ENCODE measurements at places on chromosomes 16 and 17. TPM values are rescaled to one million over a fixed set of nuclear protein-coding genes. Genes with fewer than 3 reads are reported as not detected.

- no peaks in the 10 kb centered on the region for H3K36me3 ChIP-seq
- no peak overlapping the region for H3K27ac ChIP-seq
- DNase-seq = peak; percentile 48
- peak overlapping the region; percentile 19 for H3K4me3 ChIP-seq
Measured at GRCh38 chr17:47789611-47790561, 31.7 kb downstream of the OSBPL7 start.

DNA sequence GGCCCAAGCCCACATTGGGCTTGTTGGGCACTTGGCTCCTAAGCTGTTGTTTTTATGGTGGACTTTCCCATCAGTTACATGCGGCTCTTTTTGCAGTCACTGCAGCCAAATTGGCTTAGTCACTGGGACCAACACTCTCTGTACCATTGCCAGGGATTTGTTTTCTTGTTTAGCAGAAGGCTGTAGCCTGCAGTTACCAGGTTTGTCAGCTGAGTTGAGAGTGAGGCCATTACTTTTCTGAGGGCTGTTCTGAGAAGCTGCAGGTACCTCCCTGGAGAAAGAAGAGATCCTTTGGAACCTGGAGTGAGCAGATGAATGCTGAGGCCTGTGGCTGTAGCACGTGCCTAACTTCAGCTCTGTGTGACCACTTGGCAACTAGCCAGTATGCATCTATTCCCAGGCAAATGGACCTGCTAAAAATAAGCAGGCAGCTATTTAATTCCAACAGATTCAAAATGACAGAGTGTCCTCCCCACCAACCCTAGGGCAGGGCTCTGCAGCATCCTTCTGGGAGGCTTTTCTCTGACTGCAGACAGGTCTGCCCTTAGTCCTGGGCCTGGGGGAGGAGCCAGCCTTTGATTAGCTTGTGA is 12.9 kb downstream of the AKAP1 start:
- H3K4me3 ChIP-seq = no peak overlapping the region
- peak; percentile 82 for DNase-seq
- H3K36me3 ChIP-seq = peaks cover 2% of the 10 kb centered on the region
- no peaks in the 10 kb centered on the region for H3K27me3 ChIP-seq
- peak overlapping the region; percentile 76 for H3K27ac ChIP-seq

DNA sequence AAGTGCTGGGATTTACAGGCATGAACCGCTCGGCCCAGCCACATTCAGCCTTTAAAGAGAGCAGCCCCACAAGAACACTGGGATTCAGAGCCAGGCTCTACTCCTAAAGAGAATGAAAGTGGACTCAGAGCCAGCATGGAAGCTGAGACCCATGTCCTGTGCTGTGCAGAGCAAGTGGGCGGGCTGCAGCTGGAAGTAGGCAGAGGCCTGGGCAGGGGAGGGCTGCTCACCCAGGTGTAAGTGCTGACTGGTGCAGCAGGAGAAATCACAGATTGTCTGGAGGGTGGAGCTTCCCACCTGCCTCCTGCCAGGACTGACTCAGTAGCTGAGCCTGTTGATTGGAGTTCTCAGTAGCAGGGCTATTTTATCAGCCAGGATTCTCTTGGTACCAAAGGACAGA is 178.7 kb downstream of the KATNIP start:
- H3K36me3 ChIP-seq = peaks cover 18% of the 10 kb centered on the region
- no peak overlapping the region for H3K4me3 ChIP-seq
- no peaks in the 10 kb centered on the region for H3K27me3 ChIP-seq
- H3K4me1 ChIP-seq = peaks cover 25% of the 10 kb centered on the region
- DNase-seq = no peak

DNA sequence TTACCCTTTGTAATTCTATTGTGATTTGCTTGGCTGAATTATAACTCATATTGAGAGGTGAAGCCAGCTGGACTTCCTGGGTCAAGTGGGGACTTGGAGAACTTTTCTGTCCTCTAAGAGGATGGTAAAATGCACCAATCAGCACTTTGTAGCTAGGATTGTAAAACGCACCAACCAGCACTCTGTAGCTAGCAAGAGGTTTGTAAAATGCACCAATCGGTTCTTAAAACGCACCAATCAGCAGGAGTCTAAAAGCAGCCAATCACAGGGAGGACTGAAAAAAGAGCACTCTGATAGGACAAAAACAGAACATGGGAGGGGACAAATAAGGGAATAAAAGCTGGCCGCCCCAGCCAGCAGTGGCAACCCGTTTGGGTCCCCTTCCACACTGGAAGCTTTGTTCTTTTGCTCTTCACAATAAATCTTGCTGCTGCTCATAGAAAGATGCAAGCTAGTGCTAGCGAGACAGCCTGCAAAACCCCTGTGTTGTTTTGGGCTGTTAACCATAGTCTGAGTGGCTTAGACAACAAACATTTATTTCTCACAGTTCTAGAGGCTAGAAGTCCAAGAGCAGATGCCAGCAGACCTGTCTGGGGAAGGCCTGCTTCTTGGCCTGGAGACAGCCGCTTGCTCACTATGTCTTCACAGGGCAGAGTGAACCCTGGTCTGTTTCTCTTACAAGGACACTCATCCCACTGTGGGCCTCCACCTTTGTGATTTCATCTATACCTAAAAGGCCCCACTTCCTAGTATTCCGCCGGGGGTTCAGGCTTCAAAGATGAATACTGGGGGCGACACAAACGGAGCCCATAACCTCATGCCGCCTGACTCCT is 39.0 kb upstream of the CRISPLD2 start:
- no peaks in the 10 kb centered on the region for H3K27me3 ChIP-seq
- H3K27ac ChIP-seq = no peak overlapping the region
- H3K4me3 ChIP-seq = no peak overlapping the region

GRCh38 chr16:88068476-88069396 is 117.5 kb downstream of the BANP start:
- no peak overlapping the region for H3K4me3 ChIP-seq
- no peaks in the 10 kb centered on the region for H3K27me3 ChIP-seq

DNA sequence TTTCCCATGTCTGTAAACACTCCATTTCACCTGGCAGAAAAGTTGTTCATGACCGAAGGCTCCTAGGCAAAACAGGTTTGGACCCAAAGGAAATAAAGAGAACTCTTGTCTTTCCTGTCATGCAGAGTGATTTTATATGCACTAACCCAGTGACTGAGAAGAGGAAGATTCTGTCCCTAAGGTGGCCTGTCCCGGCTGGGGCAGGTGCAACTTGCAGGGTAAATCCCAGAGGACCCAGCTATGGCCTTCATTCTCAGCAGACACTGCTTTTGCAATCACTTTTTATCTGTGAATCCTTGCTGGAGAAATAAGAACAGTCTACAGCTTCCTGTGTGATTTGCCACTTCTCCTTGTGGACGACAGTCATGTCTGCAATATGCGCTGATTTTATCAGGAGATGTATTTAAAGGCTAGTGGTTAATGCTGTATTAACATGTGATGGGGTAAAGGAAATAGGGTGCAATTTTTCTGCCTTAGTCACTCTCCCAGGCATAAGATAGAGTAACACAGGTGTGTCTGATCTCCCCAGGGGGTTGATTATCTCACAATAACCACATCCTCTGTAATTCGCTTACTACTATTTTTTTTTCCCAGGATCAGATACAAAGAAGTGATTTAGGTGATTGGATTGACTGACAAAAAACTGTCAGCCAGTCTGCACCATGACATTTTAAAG is 696.8 kb upstream of the SOX9 start:
- H3K27ac ChIP-seq = no peak overlapping the region
- no peak overlapping the region for H3K4me3 ChIP-seq
- no peaks in the 10 kb centered on the region for H3K4me1 ChIP-seq

DNA sequence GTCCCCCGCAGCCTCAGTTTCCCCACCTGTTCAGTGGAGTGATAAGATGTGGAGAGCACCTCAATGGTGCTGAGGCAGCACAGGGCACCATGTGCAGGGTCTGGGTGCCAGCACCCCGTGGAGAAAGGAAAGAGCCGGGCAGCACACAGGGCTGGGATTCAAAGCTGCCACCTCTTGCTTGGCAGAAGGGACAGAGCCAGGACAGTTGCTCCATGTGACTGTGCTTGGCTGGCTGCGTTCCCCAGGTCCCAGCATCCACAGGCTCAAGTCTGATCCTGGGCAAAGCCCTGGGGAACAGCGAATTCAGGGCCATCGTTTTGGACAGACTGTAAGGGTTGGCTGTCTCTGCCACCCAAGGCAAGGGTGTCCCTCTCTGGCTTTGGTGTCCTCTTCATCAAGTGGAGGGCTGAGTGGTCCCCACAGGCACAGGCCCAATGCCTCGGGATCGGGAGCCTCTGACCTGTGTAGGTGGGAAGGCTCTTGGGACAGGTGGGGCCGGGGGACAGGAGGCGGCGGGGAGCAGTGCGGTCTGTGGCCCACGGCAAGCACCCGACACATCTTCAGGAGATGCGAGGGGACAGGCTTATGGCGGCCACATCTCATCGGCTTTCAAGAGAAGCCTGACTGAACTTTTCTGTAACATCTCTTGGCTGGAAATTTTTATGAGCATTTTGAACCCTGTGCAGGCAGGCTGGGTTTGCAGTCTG is 8.5 kb downstream of the ZNF469 start:
- H3K27me3 ChIP-seq = peaks cover 38% of the 10 kb centered on the region
- peaks cover 35% of the 10 kb centered on the region for H3K4me1 ChIP-seq
- H3K27ac ChIP-seq = no peak overlapping the region

DNA sequence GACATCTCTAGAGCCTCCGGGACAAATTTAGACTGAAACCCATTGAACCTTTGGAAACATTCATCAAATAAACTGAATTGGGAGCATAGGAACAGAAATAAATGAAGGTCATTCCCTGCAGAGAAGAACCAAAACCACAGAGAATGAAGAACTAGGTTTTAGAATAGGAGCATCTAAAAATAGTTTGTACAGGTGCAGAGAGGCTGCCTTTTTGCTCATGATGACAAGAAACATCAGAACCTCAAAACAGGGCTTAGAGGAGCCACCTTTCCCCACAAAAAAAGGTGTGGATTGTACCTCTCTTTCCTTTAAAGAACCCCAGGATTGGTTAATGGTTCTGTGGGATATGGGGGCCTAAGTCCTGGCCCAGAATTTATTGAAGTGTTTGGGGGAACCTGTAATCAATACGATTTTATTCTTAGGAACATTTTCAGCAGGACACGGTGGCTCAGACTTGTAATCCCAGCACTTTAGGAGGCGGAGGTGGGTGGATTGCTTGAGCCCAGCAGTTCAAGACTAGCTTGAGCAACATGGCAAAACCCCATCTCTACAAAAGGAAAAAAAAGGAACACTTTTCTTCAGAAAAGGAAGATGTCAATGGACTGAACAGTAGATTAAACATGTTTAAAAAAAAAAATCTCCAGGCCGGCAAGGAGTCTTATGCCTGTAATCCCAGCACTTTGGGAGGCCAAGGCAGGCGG is 37.7 kb upstream of the SLC47A1 start:
- no peak overlapping the region for H3K4me3 ChIP-seq
- H3K4me1 ChIP-seq = no peaks in the 10 kb centered on the region
- no peaks in the 10 kb centered on the region for H3K27me3 ChIP-seq
- H3K27ac ChIP-seq = no peak overlapping the region
- H3K36me3 ChIP-seq = no peaks in the 10 kb centered on the region
- no peak for DNase-seq

The NHLRC4 gene
- total RNA-seq = 1.5 TPM

DNA sequence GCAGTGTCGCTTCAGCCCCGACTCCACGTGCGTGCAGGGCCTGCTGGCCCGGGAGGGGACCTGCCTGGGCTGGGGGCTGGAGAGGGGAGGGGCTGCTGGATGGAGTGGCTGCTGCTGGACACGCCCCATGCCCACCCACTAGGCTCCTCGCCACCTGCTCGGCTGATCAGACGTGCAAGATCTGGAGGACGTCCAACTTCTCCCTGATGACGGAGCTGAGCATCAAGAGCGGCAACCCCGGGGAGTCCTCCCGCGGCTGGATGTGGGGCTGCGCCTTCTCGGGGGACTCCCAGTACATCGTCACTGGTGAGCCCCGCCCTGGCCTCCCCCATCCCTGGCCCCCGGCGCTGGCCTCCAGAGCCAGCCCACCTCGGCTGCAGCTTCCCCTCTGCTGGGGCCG is 2.4 kb downstream of the BRICD5 start:
- no peak for DNase-seq
- no peak overlapping the region for H3K27ac ChIP-seq
- no peaks in the 10 kb centered on the region for H3K27me3 ChIP-seq
- peaks cover 43% of the 10 kb centered on the region for H3K36me3 ChIP-seq
- H3K4me3 ChIP-seq = no peak overlapping the region
- peaks cover 61% of the 10 kb centered on the region for H3K4me1 ChIP-seq

Data from muscle of leg (tissue), 16 donors.